ENCODE measurements at places on chromosomes 7 and 10.
A peak's percentile ranks its signal among the peaks of the same experiment; 100 is the strongest.

DNA sequence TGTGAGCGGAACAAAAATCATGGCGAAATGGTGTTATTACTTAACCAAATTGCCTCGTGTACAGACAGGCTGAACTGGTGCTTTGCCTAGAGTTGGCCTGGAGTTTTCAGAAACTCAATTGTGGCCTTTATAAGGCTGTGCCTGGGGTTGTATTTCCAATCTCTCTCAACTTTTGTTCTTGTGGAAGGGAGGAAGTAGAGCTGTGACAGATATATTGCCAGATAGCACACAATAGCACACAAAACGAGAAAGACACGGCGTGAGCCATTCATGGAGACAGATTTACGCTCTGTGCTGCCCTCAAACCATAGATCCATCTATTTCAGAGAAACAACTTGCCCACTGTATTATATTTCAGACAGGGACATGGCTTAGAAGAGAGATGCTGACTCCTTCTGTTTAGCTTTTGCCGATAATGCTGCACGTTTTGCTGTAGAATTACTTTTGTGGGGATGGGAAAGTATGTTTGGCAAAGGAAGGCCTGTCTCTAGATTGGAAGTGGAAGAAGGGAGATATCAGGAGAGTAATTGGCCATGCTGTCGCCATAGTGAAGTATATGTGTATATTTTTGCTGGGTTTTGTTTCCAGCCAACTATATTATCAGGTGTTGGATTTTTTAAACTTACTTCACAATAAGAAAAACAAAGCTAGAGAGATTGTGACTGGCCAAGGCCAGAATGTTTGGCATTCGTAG lies 80.4 kb downstream of the AUTS2 start:
- no peak for DNase-seq

DNA sequence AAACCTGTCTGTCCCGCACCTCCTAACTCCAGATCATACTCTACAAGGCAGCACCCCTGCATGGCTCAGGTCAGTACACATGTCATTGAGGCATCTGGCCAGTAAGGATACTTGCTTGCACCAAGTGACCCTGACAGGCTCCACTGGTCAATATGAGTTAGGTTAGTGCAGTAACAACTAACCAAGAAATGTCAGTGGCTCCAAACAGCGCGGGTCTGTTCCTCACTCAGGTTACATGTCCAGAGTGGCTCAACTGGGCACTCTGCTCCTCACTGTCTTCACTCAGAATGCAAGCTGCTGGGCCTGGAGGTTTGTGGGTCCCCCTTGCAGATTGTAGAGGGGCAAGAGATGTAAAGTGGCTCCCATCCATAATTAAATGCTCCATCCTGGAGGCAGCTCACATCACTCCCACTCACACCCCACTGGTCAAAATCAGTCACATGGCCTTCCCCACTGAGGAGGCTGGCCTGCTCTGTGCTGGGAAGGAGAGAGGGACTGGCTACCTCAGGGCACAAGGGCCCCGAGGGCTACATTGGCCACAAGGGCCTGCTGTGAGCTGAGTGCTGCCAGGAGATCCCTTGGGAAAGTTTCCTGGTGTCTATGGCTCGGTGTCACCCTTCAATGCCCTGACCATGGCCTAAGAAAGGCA lies 109.1 kb upstream of the GDF10 start:
- no peak for DNase-seq

DNA sequence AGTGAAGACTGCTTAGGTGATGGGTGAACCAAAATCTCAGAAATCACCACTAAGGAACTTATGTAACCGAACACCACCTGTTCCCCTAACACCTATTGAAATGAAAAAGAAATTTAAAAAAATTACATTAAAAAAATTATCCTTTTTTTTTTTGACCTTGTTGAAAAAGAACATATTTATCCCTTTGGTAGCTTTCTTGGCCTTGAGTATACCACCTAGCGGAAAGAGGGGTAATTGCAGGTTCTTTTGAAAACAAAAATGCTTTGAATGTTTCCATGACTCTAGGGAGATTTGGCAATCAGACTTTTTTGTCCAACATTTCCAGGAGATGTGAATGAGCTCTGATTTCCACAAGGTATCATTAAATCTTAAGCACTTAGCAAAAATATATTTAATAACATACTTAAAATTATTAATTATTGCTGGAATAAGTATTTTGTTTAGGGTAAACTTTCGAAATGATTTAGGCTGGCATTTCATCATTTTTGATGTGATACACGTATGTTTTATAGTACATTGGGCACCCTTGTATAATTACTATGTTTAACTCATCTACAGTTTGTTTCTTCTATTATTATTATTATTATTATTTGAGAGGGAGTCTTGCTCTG lies 47.0 kb upstream of the ELMO1 start:
- DNase-seq, result no peak

DNA sequence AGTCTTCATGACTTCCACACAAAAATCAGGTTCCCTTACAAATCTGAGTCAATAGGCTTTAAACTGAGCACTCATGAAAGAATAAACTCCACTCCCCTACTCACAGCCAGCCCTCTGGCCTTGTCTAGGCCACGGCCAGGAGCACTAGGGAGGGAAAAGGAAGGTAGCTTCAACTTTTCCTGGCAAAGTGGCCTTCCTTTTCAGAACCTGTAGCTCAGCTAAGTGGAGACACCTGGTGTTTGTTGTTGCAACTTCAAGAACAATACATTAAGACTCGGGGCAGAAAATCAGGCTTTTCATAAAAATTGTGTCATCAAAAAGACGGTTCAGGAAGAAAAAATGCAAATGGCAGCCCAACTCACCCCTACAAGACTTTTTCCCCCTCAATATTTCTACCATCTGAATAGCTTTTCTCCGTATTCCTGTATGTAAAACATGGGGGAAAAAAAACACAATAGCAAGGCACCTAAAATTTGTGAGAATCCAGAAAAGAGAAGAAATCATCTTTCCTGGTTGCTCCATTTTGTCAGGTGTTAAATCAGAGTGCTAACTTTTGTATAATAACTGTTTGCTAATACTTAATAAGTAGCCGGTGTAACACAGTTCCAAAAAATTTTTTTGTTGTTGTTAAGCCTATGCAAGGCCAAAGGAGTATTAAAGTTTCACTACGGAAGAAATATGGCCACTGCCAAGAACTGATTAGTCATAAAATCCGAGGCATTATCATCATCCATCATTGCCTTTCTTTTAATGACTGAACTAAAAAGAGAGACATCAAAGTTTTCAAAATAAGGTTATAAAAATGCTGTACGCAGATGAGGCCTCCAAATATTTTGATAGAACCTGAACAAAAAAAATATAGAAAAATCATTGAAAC lies 66.2 kb upstream of the ARID5B start:
- no peak for DNase-seq

- DNase-seq, result no peak
These were observed 69.6 kb downstream of the CYP26A1 start for GRCh38 chr10:93143281-93143680.

DNA sequence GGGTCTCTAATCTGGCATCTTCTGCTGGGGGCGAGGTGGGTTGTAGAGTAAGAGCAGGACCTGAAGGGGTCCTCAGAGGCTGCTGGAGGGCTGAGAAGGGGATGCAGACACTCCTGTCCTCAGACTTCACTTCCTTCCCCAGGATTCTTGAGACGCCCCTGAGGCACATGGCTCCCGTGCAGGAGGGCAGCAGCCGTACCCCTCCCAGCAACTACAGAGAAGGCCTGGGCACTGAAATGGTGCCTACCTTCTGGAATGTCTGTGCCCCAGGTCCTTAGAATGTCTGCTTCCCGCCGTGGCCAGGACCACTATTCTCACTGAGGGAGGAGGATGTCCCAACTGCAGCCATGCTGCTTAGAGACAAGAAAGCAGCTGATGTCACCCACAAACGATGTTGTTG lies 52.0 kb downstream of the VWA2 start:
- DNase-seq, result no peak

GRCh38 chr7:134920026-134920753 lies 66.1 kb upstream of the AGBL3 start:
- no peak for DNase-seq

GRCh38 chr10:77004917-77005564 lies 632.6 kb downstream of the KCNMA1 start:
- DNase-seq, result no peak

DNA sequence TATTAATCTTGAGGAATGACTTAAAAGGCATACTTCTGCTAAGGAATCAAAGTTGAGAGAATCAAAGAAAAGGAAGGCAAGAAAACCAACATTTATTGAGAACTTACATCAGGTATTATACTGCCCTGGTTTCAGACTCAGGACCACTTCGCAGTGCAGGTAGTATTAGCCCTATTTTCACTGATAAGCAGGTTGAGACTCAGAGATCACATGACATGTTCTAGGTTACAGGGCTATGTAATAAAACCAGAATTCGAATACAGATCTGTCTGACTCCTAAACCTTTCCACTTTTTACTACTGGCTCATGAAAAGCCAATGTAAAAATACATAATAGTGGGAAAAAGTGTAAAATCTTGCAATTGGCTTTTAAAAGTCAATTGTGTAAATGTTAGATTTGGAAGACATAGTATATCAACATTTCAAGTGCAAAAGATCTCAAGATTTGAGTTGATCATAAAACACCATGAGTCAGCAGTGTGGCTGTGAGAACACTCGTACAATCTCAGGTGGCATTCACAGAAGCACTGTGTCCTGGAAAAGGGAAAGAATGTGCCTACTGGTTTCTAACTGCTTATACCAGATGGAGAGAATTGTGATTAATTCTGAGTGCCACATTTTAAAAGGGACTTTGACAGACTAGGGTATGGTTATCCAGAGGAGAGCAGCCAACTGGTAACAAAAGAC lies 195.8 kb upstream of the MKLN1 start:
- DNase-seq, result no peak

DNA sequence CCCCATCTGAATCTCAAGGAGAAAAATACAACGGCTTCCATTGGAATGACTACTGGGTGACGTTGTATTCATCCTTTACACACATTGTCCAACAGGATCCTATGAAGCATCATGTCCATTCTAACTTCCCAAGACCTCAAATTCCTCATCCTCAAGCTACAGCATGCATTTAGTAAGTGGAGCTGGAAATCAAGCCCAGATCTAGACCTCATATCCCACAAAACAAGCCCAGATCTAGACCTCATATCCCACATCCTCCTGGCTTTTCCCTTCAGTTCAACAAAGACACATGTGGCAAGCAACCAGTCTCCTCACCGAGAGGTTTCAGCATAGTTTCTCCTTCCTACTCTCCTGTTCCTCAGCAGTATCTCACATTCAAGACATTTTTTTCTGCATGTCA lies 12.2 kb downstream of the IGF2BP3 start:
- no peak for DNase-seq

DNA sequence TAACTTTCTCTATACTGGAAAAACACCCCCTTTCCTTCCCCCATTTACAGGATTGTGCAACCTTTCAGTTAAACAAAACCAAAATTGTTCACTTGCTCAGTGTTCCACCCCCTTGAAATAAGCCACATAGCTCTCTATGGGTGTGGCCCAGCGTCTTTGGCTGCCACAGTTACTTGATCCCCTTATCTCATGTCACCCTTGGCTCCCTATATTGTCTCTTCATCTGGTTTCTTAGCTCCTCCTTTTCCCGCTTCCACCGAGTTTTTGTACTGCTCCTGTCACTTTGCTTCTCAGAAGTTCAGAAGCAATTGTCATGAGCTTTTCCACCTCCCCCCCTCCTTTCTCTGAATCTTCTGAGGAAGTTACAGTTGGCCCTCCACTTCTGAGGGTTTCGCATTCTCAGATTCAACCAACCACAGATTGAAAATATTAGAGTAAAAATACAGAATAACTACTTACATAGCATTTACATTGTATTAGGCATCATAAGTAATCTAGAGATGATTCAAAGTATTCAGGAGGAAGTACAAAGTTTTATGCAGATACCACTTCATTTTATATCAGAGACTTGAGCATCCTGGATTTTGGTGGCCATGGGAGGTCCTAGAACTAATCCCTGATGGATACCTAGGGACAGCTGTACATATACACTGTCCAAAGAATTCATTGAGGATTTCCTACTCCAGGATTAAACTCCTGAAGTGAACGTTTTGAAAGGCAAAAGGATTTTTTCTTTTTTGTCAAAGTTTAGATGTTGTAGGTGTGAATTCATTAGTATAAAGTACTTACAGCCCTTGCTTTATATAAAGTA lies 60.4 kb downstream of the ADD3 start:
- no peak for DNase-seq

- DNase-seq, result no peak
These were observed 124.3 kb downstream of the GPAM start for GRCh38 chr10:112059220-112059619.

DNA sequence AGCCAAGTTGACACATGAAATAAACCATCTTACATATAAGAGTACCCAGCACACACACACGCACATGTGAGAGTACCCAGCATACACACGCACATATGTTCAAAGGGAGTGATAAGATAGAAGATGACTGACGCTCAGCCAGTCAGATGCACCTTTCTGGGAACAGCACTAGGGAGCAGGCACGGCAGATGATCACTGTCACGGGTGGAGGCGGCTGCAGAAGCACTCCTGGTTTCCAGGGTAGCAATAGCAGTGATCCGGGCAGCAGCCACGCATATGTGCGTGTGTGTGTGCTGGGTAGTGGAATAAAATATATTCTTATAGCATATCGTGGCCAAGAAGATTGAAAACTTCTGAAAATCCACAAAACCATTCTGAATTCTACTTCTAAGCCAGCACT lies 85.8 kb upstream of the NAMPT start:
- DNase-seq, result no peak

DNA sequence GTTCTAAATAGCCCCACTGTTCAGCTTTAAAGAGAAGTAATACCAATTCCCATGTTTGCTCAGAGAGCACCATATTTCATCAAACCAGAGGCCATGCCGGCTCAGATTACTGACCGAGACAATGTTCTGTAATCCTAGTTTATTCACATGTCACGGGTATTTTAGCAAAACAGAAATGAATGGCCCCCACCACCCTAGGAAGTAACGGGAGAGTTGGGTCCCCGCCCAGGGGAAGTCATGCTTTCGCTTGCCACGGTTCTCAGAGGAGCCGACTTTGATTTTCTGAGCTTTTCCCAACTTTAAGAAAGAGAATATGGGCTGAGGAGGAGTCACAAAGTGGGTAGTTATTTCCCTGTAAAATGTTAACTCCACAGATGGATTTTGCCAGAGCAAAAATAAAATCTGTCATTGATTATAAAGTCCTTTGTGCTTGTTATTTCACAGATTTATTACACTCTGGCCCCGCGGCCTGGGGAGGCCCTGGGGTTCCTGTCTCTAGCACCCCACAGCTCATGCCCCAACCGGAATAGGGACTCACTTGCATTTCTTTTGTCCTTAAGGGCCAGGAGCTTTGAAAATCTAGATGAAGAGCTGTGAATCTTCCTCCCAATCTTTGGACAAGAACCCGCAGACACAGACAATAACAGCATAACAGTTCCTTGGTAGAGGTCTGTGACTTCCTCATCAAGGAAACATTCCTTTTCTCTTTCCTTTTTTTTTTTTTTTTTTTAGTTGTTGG lies 3.7 kb upstream of the GDF10 start:
- DNase-seq, result no peak

GRCh38 chr10:22712956-22713852 lies 1.2 kb downstream of the PIP4K2A start:
- peak; percentile 51 for DNase-seq

DNA sequence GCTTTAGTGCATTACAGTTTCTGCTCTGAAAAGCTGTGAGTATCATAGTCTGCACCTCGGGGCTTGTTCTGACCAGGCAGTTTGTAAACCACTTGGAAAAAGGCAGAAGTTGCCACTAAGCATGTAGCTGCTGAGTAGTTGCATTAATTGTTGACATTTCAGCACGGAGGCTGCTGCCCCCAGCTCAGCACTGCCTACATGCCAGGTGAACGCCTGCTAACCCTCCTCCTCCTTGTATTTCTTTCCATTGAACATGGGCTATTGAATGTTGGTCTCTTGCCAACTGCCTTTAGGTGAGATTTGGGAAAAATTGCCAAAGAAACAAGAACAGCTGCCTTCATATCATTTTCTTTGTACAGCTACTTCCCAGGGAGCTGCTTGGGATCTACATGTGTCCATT lies 164.2 kb downstream of the RAPGEF5 start:
- no peak for DNase-seq
